ENCODE measurements at places on chromosomes 1 and 21. TPM values are rescaled to one million over a fixed set of nuclear protein-coding genes. Genes with fewer than 3 reads are reported as not detected.

RGSL1 gene
- total RNA-seq: not detected

DNA sequence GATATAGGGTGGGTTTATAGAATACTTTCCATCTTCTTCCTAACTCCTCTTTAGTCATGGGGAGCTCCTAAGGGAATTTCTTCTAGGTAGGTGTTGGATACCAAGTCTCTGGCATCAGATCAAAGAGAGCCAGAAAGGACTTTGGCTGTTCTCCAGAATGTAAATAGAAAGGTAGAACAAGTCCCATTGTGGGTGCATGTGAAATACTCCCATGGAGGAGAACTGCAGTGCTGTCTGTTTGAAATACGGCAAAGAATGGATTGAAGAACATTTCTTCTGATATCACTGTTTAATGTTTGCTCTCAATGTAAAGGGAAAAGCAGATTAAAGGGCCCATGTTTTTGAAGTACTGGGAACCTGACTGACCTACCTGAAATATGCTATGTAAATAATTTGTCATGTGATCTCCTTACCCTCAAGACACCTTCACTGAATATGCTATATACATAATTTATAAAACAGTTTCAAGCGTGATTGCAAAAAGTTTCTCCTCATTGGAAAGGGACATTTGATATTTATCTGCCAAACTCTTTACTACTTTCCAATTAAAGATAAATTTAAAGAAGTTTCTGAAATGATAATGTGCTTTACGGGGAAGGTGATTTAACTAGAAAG is 65.9 kb downstream of the LAMC1 start:
- DNase-seq: no peak
- H3K27me3 ChIP-seq: no peaks in the 10 kb centered on the region
- H3K4me3 ChIP-seq: no peak overlapping the region
- H3K27ac ChIP-seq: no peak overlapping the region

ANGPTL7 gene
- total RNA-seq: not detected

GRCh38 chr1:174957829-174958228 is 41.9 kb upstream of the CACYBP start:
- no peaks in the 10 kb centered on the region for H3K36me3 ChIP-seq
- no peak for DNase-seq
- peaks cover 2% of the 10 kb centered on the region for H3K4me1 ChIP-seq
- no peak overlapping the region for H3K4me3 ChIP-seq
- H3K27ac ChIP-seq: peak overlapping the region; percentile 19
- H3K27me3 ChIP-seq: no peaks in the 10 kb centered on the region

GRCh38 chr21:28522014-28522799 is 470.5 kb downstream of the LTN1 start:
- H3K27ac ChIP-seq: no peak overlapping the region
- H3K4me3 ChIP-seq: no peak overlapping the region
- DNase-seq: no peak
- H3K27me3 ChIP-seq: no peaks in the 10 kb centered on the region
- H3K4me1 ChIP-seq: peaks cover 2% of the 10 kb centered on the region

DNA sequence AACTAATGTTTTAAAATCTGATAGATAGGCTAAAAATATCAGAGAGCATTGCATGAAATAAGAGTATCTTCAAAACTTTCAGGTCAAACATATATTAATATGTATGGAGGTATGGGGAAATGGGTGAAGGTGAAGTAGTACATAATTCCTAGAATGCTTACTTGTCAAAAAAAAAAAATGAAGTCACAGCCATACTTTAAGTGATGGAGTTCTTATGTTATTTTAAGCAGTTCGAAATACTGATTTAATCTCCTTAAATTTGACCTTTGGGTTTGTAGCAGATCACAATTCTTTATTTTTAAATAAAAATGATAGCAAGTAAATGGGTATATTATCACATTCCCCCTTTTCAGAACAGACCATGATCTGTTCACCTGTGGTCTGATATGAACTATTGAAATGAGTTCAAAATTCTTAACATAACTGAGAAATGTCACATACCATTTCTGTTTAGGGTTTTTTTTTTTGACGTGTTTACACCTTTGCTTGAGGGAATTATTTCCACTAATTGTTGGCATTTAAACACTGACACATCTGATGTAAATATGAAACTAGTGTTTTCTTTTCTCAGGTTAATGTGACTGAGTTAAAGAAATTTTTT is 220.2 kb downstream of the GREM2 start:
- DNase-seq: no peak
- no peak overlapping the region for H3K27ac ChIP-seq
- H3K36me3 ChIP-seq: no peaks in the 10 kb centered on the region
- no peaks in the 10 kb centered on the region for H3K4me1 ChIP-seq
- no peaks in the 10 kb centered on the region for H3K27me3 ChIP-seq

AADACL3 gene
- total RNA-seq: not detected

FAM72D gene
- total RNA-seq: 0.46 TPM

- H3K36me3 ChIP-seq: no peaks in the 10 kb centered on the region
- H3K4me3 ChIP-seq: no peak overlapping the region
- H3K27me3 ChIP-seq: no peaks in the 10 kb centered on the region
- no peak overlapping the region for H3K27ac ChIP-seq
- DNase-seq: peak; percentile 80
Observed at GRCh38 chr1:228986093-228986904, 251.0 kb downstream of the RHOU start.

GRCh38 chr1:34842073-34842472 is 17.5 kb downstream of the SMIM12 start:
- H3K27me3 ChIP-seq: no peaks in the 10 kb centered on the region
- H3K27ac ChIP-seq: no peak overlapping the region
- H3K4me3 ChIP-seq: no peak overlapping the region

CRYZ gene
- total RNA-seq: 33.2 TPM

GRCh38 chr1:115575661-115576060 is 66.1 kb upstream of the VANGL1 start:
- no peaks in the 10 kb centered on the region for H3K36me3 ChIP-seq
- H3K27me3 ChIP-seq: no peaks in the 10 kb centered on the region
- H3K4me1 ChIP-seq: no peaks in the 10 kb centered on the region

CPTP gene
- 16.4 TPM for total RNA-seq

RSPO1 gene
- 1.7 TPM for total RNA-seq

GRCh38 chr1:91876781-91877573 is 9.0 kb downstream of the TGFBR3 start:
- no peaks in the 10 kb centered on the region for H3K27me3 ChIP-seq
- DNase-seq: no peak
- no peak overlapping the region for H3K27ac ChIP-seq
- no peaks in the 10 kb centered on the region for H3K36me3 ChIP-seq

ACOT11 gene
- 17.0 TPM for total RNA-seq

DNA sequence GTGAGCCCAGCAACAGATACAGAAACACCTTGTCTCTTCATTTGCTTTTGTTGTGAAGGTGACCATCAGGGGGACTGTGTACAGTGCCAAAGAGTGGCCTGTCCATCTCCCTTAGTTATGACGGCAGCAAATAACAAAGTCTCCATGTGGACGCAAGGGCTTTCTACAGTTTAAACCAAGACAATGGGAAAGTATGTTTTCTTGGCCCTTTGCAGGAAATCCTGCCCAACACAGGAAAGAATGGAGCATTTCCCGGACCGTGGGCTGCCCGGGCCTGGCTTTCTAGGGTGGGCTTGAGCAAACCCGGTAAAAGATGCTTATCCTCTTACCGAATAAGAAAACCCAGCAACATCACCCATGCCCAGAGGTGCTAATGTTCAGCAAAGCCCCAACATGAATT is 87.3 kb downstream of the ZBTB18 start:
- no peak overlapping the region for H3K27ac ChIP-seq
- H3K4me1 ChIP-seq: no peaks in the 10 kb centered on the region
- H3K27me3 ChIP-seq: no peaks in the 10 kb centered on the region
- no peak for DNase-seq

DNA sequence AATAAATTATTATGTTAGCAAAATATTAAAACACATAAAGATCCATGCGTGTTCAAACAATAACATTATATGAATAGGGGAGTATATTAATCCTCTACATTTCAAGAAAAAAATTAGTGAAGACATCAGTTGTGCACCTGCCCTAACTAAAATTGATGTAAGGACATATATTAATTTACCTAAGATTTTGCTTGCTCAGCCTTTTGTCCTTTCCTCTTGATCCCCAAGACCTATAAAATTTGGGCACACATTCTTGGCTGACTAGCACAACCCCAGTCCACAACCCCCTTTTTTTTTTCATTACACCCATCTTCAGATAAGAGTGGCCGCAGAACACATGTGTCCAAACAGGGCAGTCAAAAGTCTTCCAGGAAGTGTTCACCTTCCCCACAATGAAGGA is 6.6 kb downstream of the KRTAP21-2 start:
- no peak for DNase-seq
- no peak overlapping the region for H3K4me3 ChIP-seq
- H3K27me3 ChIP-seq: no peaks in the 10 kb centered on the region
- no peak overlapping the region for H3K27ac ChIP-seq

DNA sequence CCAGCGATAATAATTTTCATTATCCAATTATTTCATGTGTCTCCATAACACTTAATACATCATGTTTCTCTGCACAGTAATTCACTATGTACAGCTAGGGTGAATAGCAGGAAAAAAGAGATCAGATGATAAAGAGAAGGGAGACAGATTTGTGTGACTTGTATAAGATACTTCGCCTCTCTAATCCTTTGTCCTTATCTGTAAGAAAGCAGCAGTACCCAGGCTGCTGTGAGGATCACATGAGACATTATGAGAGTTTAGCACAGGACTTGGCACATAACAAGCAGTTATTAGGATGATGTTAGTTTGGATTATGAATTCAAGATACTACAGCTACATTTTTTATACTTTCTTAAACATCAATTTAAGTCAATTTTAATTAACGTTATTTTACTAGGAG is 6.3 kb downstream of the ERG start:
- no peaks in the 10 kb centered on the region for H3K27me3 ChIP-seq
- no peak overlapping the region for H3K4me3 ChIP-seq
- no peaks in the 10 kb centered on the region for H3K36me3 ChIP-seq
- no peaks in the 10 kb centered on the region for H3K4me1 ChIP-seq

DNA sequence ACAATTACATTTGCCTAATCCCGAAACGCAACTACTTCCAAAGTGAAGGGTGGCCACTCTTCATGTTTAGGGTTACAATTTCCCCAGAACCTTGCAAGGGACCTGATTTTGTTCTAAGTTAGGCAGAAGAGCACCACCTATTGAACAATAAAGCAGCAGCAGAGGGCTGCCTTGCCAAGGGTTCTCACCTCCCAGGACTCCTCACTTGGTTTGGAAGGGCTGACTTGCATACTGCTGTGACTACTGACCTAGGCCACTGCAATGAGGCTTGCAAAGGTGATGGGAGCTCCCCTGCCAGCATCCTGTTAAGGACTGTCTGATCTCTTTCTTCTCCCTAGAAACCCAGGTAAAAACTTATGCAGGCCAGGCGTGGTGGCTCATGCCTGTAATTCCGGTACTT is 14.2 kb downstream of the MTOR start:
- no peak overlapping the region for H3K4me3 ChIP-seq
- DNase-seq: no peak
- H3K27me3 ChIP-seq: no peaks in the 10 kb centered on the region
- H3K27ac ChIP-seq: no peak overlapping the region

PPFIA4 gene
- total RNA-seq: 1.6 TPM

GRCh38 chr1:18962121-18962721 is 5.7 kb upstream of the IFFO2 start:
- no peak overlapping the region for H3K4me3 ChIP-seq
- no peak for DNase-seq
- H3K36me3 ChIP-seq: no peaks in the 10 kb centered on the region
- no peaks in the 10 kb centered on the region for H3K27me3 ChIP-seq
- H3K27ac ChIP-seq: no peak overlapping the region

GRCh38 chr1:29541631-29542030 is 305.3 kb downstream of the PTPRU start:
- no peaks in the 10 kb centered on the region for H3K36me3 ChIP-seq
- DNase-seq: no peak
- H3K4me1 ChIP-seq: no peaks in the 10 kb centered on the region
- H3K27me3 ChIP-seq: no peaks in the 10 kb centered on the region
- H3K4me3 ChIP-seq: no peak overlapping the region

GRCh38 chr1:20486457-20487235 is 636 bp upstream of the CAMK2N1 start:
- peaks cover 11% of the 10 kb centered on the region for H3K4me1 ChIP-seq
- H3K36me3 ChIP-seq: no peaks in the 10 kb centered on the region
- H3K27ac ChIP-seq: peak overlapping the region; percentile 88

Measured in ovary (tissue), 10 donors.